ENCODE measurements at places on chromosomes 16 and 17. TPM values are rescaled to one million over a fixed set of nuclear protein-coding genes. Genes with fewer than 3 reads are reported as not detected.

DNA sequence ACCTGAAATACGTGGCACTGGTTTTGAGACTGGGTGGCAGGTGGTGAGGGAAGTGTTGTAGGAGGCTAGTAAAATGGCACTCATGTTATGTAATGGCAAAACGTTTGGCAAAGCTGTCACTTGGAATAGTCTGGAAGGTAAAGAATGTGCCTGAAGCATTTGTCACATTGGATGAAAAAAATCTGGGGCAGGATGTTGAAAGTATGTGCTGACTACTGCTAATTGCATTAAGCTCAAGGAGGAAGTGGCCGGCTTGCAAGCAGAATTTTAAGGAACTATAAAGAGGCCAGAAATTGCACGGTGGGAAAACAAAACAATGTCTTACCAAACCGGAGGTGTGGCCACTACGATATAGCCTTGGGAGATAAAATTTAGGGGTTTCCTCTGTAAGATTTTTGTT is 26.6 kb upstream of the NLRP1 start:
- DNase-seq, result no peak

DNA sequence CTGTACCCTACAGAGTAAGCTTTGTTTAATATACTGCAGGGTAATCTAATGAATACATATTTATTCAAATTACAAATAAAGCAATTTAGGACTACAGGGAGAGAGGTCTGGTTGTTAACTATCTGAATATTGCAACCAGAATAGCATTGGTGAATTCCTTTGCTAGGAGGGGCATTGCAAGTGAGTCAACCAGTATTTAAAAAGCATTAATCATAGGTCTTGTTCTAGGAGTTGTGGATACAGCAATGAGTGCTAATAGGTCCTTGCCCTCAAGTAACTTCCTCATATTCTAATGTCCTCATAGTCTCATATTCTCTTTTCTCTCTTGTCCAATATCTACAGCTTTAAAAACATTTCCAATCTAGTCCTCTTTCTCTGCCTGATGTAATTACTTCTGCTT is 531.4 kb downstream of the CDH11 start:
- no peak for DNase-seq

DNA sequence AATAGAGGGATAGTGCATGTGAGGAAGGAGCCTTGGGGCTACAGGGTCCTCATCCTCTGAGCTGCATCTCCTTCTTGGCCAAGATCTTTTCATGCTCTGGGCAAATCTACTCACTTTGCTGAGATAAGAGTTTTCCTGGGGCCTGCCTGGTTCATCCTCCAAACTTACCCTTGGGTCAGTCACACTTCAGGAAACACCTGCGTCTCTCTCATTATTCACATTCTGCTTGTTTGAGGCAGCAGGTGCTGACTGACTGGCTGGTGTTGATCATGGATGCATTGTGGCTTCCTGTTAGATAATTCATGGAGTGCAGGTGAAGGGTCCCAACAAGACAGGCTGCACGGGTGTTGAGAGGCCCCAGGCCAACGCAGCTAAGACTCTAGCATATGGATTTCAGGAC is 162.6 kb downstream of the SALL1 start:
- DNase-seq, result no peak

DNA sequence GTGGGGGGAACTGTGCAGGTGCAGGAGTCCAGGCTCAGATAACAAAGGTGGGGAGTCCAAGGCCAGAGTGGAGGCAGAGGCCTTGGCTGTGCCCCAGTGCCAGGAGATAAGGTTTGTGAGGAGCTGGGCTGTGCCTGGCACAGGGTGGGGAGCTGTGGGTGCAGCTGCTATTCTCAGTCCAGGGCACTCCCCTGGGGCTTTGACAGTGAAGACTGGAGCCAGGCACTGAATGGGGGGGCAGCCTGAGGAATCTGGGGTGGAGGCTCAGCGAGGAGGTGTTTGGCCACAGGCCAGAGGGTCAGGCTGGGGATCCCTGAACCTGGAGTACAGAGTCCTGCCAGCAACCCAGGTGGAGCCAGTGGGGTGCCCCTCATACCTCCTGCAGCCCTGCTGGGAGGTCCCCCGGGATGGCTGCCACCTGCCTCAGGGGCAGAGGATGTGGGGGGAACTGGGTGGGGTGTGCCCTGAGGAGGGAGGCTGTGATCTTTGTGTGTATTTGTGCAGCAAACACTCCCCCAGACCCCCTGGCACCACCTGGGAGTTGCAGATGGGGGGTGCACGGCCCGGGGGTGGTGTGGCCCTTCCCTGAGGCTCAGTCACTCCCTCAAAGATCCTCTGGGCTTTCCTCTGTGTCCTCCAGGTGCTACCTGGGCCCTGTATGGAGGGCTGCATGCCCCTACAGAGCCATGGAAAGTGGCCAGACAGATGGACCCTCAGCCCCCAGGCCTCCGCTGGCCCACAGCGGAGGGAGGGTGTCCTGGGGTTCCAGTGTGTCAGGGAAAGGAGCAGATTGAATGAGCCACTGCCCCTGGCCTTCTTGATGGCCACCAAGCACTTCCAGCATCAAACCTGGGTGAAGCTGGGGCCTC is 44.5 kb upstream of the SMPD3 start:
- no peak for DNase-seq

Gene RND2
- 2.7 TPM for total RNA-seq

- DNase-seq, result no peak
These were observed 63.4 kb downstream of the BRIP1 start for GRCh38 chr17:61799812-61800484.

GRCh38 chr17:15121426-15121825 is 143.7 kb downstream of the PMP22 start:
- DNase-seq, result no peak

- peak; percentile 93 for DNase-seq
These were observed at the start of gene PRKCB for GRCh38 chr16:23835390-23836077. PRKCB (plus strand) TSS chr16:23835983.

DNA sequence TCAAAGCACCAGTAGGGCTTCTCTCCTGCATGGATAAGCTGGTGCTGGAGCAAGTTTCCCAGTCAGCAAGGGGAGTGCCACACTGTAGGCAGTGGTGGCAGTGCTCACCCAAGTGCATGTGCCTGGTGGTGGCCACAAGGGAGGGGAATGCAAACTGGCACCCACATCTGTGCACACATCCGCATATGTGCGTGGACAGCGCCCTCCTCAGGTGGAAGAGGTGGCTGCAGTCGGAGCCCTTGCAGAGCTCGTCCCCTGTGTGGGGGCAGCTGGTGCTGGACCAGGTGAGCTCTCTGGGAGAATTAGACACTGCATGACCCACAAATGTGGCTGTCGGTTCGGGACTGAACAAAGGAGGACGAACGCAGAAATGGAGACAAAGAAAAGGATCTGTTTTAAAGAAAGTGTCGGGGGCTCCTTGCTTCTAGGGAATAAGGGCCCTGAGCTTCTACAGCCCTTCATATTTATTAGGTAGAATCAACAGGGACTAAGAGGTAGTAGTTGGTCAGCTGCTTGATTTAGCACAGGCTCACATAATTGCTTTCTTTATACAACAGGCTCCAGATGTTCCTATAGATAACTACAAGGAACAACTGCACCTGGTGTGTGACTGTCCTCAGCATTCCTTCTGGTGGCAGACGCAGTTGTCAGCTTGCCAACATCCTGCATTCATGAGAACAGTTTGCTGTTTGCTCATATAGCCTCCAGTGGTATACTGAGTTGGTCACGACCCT is 5.3 kb upstream of the ZNF689 start:
- DNase-seq, result no peak

DNA sequence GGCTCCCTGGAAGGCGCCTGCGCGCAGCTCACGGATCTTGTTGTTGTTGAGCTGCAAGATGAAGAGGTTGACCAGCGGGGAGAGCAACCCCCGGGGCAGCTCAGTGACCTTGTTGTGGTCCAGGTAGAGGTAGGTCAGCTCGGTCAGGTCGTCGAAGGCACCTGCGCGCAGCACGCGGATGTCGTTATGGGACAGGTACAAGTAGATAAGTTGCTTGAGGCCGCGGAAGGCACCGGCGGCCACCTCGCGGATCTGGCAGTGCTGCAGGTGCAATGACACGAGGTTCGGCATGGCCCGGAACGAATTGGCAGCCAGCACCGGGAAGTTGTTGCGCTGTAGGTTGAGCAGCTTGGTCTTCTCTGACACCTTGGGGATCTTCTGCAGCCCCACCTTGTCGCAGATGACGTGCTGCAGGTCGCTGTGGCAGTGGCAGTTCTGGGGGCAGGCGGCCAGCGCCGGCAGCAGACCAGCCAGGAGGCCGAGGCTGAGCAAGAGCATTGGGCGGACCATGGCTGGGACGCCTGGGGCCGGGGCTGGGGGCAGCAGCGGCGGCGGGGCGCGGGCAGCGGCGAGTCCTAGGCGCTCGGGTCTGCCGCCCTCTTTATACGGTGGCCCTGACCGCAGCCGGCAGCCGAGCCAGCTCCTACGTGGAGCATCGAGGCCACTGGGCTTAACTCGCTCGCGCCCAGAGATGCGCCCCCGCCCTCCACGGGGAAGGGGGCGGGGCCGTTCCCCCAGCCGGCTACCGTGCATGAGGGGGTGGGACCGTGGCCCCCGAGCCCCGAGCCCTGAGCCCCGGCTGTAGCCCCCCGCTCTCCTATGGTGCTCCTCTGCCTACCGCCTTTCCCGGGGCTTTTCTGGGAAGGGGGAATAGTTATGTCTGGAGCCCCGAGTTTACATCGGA is at the start of gene CHAD:
TSS of gene CHAD (minus strand) at position 577 of the 904 bp plus-strand sequence. CDS start at position 510, 67 bp downstream.
- no peak for DNase-seq

DNA sequence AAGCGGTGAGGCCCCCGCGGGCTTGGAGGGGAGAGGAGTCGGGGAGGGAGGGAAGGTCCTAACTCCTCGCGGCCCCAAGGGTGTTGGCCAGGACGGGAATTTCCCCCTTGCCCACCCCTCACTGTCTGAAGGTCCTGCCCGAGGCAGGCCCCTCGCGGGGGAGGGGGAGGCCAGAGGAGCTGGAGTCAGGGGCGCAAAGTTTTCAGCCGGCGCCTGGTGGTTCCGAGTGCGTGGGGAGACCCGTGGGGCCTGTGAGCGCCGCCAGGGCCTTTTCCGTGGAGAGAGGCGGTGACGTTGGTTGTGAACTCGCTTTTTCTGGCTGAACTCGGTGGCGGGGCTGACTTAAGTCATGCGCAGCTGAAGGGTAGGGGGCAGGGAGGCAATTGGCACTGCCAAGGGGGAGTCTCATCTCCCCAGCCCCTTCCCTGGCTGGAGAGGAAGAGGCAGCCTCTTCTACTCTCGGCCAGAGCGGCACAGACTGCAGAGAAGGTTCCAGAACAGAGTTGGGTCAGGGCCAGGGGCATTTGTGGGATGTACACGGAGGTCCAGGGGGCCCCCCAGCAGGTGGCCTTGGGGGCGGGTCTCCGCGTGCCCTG is 1.5 kb downstream of the CACNA1H start:
- no peak for DNase-seq

Gene AATK
- total RNA-seq, result 14.8 TPM

GRCh38 chr16:10554569-10554968 is 25.8 kb downstream of the EMP2 start:
- no peak for DNase-seq

DNA sequence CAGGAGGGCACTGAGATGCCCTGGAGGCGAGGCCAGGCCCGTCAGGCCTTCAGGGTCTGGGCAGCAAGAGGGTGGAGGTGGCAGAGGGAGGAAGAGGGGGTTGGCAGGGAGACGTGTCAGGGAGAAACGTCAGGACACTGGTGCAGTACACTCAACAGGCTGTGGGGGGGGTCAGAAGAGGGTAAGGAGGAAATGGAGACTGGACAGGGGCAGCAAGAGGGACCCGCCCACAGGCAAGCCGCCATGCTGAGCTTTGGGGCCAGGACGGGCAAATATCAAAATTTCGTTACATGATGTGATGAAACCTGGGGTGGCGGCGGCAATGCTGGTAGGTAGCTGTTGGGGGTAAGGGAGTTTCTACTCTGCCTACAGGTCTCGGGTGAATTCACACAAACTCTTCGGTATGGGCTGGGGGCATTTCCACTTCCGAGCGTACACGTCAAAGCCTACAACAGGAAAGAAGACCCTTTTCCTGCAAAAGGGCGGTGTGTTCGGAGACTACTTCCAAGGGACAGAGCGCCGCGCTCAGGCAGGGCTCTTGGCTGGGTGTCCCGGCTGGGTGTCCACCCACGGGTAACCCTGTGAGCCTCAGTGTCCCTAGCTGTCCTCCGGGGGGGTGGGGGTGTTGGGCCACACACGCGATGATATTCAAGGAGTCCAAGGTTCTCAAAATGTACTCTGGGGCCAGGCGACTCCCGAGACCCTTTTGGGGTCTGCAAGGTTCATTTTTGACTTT is 43.3 kb upstream of the ATP2A3 start:
- DNase-seq, result no peak

DNA sequence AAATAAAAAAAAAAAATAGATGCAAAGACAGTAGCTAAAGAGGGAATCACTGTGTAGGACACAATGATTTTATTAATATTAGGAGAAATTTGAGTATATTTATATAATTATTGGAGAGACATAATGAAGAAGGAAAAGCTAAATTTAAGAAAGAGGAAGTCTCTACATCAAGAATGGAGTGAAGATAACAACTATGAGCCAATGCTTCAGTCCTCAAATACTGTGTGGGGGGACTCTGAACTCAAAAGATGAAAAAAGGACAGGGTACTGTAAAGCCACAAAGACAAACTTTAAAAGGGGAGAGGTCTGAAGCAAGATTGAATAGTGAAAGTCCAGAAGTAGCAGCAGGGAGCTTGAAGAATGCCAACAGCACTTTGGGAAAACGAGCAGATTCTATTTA is 44.7 kb downstream of the SKAP1 start:
- DNase-seq, result no peak

DNA sequence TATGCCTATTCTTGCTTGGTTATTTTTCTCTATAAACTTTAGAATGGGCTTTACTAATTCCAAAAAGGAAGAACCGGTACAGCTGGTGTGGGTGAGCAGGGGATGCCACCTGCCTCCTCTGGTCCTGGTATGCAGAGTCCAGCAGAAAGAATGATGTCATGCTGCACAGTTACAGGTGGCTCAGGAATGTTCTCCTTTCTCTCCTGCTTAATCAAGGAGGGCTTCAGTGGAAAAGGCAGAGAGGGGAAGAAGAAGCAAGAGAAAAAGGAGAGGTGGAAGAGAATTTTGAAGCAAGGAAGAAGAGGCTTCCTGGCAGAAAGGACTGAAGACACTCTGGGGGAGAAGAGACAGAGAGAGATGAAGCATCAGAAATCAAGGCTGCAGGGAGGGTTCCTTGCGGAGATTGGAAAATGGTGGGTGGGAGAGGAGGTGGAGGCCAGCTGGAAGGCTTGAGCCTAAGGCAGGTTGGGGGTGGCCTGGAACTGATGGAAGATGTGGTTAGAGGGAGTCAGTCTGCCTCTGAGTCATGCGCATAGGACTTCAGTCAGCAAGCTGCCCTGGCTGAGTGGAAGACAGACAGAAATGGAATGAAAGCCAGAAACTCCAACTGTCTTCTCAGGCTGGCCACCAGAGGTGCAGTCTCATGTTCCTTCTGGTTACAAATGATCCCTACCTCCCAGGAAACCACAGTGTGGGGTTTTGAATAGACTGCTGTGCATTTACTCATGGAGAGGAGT is 64.6 kb upstream of the CRHR1 start:
- DNase-seq, result no peak

Gene TBC1D3G
- total RNA-seq, result not detected

Data from esophagus muscularis mucosa (tissue), 4 donors.